NCI-H1417 (cell line): ENCODE measurements at places on chromosomes 5 and 9.

DNA sequence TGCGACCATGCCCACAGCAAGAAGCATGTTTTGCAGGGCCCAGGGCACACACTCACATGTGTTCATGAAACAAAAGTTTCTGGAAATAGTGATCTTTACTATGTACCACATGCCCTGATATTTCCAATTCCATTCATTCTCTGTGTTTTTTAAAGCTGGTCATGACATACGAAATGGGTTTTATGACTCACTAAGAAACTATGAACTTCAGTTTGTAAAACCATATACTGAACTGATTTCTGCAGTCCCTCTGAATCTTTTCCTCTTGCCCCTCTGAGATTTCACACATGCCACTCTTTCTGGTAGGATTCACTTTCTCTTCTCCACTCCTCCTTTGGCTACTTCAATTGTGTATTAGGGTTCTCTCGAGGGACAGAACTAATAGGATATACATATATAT lies 416.1 kb upstream of the TRPC7 start:
- DNase-seq, result no peak

GRCh38 chr5:57795203-57795602 lies 312.6 kb upstream of the ACTBL2 start:
- no peak for DNase-seq

- no peak for DNase-seq
Observed at GRCh38 chr5:111557686-111558085, 45.4 kb upstream of the STARD4 start.

DNA sequence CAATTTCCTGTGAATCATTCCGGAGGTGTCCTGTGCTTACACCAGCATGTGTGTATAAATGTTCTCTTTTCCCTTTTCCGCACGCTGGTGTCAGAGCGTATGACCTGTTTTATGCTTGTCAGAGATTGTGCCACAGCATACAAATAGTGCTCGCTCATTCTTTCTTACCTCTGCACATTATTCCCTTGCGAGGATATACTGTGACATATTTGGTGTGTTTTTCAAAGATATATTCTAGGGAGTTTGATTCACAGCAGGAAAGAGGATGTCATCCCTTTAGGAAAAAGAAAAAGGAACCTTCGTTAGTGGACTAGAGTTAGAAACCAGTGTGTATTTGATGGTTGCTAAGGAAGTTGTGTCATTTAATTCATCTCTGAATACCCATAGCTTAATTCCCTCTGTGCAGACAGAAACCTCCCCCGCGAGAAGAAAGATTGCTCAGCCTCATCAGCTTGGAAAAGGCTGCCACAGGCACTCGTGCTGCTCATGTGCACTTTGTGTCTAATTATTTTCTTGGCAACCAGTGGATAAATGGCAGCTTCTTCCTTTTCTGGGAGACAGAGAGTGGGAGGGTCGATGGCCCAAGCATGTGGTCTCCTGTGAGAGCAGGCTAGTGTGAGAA lies 14.7 kb upstream of the CCIN start:
- DNase-seq, result peak; percentile 29

GRCh38 chr5:14309878-14310531 lies 166.9 kb downstream of the TRIO start:
- no peak for DNase-seq

DNA sequence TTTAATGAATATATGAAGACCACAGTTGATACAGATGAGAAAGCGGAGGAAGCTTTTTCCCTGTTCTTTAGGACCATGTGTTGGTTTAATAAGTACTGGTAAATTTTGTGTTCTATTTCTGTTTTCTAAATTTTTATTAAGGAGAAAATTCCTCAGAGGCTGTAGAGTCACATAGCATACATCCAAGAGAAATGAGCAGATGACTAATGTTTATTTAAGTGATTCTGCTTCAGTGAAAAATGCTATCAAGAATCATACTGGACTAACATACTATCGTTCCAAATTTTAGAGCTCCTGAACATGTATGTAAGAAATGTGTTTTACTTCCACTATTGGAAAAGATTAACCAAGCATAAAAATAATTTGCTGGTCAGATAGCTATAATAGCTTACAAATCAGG lies 115.0 kb downstream of the KIAA1958 start:
- no peak for DNase-seq

- DNase-seq, result no peak
Observed at GRCh38 chr5:94807985-94808384, 189.5 kb downstream of the SLF1 start.

- no peak for DNase-seq
Observed at GRCh38 chr5:119255571-119256356, 100.1 kb upstream of the TNFAIP8 start.

GRCh38 chr5:65468633-65469032 lies 13.1 kb downstream of the ADAMTS6 start:
- no peak for DNase-seq

GRCh38 chr5:99368726-99369125 lies 439.9 kb upstream of the CHD1 start:
- no peak for DNase-seq

DNA sequence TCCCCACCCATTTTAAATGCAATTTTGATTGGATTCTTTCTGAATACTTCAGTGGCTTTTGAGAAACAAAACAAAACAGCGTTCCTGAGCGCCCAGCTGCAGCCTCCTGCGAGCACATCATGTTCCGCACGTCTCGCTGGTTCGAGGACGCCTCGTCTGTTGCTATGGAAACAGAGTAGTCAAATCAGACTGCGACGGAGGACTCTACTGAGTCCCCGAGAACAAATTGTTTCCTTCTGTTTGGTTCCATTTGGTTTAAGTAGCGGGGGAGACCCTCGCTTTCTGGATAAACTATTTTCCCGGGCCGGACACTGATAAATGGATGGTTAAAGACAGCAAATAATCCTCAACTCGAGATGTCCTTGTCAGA lies 69.0 kb downstream of the SLC28A3 start:
- peak; percentile 1 for DNase-seq

DNA sequence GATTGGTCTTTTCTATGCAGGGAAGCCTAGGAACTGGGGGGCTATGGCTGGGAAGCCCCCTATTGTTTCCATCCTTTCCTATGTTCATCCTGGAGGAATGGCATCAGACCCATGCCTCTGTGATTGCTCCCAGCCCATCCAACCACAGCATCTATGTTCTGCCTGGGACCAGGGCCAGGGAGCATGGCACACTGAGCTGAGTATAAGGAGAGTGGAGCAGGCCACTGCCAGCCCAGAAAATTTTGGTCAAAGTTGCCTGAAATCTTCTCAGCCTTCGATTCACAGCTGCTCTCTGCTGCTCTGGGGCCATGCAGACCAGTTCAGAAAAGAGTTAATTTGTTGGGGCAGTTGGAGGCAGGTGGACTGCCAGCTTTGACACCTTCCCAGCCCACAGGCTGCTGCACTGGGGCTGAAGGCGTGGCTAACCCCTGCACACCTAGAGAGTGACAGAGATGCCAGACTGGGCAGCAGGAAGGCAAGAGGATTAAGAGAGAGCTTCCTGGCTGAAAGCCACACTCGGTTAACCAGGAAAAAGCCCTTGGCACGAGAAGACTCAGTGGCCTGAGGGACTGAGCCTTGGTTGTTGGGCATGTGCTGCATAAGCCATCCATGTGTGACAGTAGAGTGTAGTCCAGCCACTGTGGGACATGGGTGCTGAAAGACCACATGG lies 12.1 kb downstream of the TGFBI start:
- DNase-seq, result no peak

- DNase-seq, result no peak
Observed at GRCh38 chr9:91755761-91756509, 194.1 kb downstream of the ROR2 start.

DNA sequence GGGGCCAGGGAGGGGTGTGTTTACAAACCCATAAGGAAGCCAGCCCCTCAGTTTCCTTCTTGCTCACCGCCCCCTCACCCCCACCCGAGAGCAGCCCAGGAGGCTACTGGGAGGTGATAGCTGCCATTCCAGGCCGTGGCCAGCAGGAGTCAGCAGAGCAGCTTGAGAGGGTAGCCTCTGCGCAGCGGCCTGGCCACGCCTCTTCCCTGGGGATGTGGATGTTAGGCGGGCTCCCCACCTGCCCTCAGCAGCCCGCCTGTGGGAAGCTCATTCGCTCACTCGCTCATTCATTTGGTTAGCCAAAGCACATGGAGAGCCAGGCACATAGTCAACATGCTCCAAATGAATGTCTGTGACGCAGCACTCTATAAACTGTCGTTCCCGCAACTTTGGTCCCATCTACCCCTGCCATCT lies 6.1 kb upstream of the DPM2 start:
- peak; percentile 70 for DNase-seq

GRCh38 chr9:68530618-68531017 lies 10.1 kb downstream of the TMEM252 start:
- DNase-seq, result peak; percentile 42

- DNase-seq, result no peak
Observed at GRCh38 chr9:127838375-127839078, 15.9 kb downstream of the ENG start.

GRCh38 chr9:18800579-18800978 lies 232.4 kb downstream of the SAXO1 start:
- no peak for DNase-seq

DNA sequence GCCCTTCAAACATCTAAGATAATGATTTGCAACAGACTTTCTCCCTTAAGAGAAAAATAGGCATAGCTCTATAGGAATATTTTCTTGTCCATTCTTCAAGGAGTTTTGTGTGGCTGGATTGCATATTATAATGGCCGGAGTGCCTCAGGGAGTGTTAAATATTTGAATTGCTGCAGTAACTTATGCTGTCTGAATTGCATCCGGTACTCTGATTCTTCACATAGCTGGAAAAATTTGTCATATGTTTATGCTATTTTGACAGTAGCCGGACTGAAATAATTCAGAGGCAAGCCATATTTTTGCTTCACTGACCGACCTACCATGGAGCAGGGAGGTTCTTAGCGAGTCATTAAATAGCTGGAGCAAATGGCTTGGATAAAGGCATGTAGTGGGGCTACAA lies 621.0 kb downstream of the ACTL7B start:
- DNase-seq, result no peak

- DNase-seq, result no peak
Observed at GRCh38 chr9:122206118-122207046, 22.4 kb downstream of the LHX6 start.

GRCh38 chr5:17748941-17749340 lies 114.7 kb downstream of the TAF11L14 start:
- no peak for DNase-seq

- DNase-seq, result peak; percentile 88
Observed at GRCh38 chr9:26892251-26893029, at the start of gene CAAP1. Gene CAAP1, minus strand, starts transcription at chr9:26892802. Its CDS starts 87 bp downstream, at chr9:26892715.

- DNase-seq, result no peak
Observed at GRCh38 chr5:57036761-57037160, 84.8 kb upstream of the MIER3 start.

- no peak for DNase-seq
Observed at GRCh38 chr5:1014346-1014745, 5.7 kb downstream of the NKD2 start.

- DNase-seq, result peak; percentile 45
Observed at GRCh38 chr5:14250748-14251701, 107.9 kb downstream of the TRIO start.

DNA sequence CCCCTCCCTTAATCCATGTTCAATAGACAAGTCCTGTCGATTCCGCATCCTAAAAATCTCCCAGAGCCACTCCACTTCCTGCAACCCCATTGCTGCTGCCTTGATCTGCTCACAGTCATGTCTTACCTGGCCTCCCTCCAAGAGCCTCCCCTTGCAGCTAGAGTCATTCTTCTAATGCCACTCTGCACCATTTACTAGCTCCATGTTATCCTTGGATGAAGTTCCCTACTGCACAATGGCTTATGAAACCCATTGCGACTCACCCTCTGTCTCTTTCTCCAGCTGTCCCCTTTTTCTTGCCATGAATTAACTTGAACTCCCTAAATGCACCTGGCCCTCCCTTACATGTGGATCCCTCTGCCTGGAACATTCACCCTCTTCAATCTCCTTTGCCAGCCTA lies 39.5 kb downstream of the MEGF10 start:
- DNase-seq, result no peak

DNA sequence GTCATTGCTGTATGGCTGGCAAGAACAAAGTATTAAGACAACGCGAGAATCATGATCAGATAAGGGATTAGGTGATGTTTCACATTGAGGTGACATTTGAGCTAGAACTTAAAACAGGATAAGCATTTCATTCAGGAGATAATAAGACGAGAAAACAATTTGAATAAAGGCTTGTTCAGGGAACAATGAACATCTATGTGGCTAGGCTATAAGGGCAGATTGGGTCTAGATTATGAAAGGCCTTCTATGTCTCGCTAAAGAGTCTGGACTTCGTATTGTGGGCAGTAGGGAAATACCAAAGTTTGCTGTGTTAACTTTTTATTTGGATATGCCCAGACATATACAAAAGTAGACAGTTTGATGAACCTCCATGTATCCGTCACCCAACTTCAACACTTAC lies 6.9 kb downstream of the MRPL22 start:
- no peak for DNase-seq

GRCh38 chr5:56633950-56634349 lies 181.4 kb upstream of the MAP3K1 start:
- no peak for DNase-seq

DNA sequence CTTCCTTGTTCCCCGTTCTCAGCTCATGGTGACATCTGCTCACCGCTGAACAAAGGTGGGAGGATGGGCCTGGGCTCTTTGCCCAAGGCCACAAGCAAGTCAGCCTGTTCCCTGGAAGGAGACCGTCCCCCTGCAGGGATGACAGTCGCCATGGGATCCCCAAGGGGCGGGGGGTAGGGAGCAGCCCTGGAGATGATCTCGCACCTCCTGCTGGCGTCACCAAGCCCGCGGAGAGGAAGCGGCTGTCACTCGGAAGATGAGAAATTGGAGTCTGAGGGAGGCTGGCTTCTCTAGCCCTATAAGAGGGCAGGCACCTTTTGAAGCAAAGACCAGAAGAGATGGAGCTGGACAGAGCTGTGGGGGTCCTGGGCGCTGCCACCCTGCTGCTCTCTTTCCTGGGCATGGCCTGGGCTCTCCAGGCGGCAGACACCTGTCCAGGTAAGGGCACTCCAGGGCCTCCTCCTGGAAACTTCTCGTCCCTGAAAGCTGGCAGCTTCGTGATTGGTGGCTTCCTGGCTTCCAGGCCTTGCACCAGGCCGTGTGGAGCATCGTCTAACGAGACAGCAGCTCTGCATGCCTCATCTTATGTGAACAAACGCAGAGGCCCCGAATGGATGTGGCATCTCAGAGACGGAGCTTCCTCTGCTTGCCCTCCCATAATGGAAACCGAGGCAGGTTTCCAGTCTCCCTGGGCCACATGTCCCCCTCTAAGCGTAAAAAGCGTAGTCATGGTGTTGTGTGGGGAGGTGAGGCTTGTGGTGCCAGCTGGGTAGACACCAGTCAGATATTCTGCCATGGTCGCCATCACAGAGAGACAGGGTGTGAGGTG lies at the start of gene FCN2:
FCN2 (plus strand) TSS at position 327 of the 829 bp plus-strand sequence; CDS start at position 339, 12 bp downstream.
- DNase-seq, result no peak

DNA sequence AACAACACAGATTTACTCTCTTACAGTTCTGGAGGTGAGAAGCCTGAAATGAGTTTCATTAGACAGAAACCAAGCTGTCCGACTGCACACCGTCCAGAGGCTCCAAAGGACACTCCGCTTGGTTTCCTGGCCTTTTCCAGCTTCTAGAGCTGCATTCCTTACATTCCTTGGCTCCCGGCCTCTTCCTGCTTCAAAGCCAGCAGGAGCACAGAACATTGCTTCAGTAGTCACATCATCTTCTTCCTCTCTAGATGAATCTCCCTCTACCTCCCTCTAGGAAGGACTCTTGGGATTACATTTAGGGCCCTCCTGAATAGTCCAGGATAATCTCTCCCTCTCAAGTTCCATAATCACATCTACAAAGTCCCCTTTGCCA lies 213.3 kb downstream of the CDK5RAP2 start:
- no peak for DNase-seq

GRCh38 chr5:132209131-132209530 lies 18.5 kb downstream of the P4HA2 start:
- DNase-seq, result no peak
